Breast epithelium (tissue), 4 donors: ENCODE measurements at places on chromosomes 2 and 18. TPM values are rescaled to one million over a fixed set of nuclear protein-coding genes. Genes with fewer than 3 reads are reported as not detected.

- H3K4me1 ChIP-seq: peaks cover 4% of the 10 kb centered on the region
- no peak for DNase-seq
- H3K27ac ChIP-seq: peak overlapping the region; percentile 99
Measured at GRCh38 chr18:12376034-12376753, 833 bp downstream of the AFG3L2 start.

- H3K4me1 ChIP-seq: no peaks in the 10 kb centered on the region
- DNase-seq: no peak
- H3K36me3 ChIP-seq: no peaks in the 10 kb centered on the region
- no peak overlapping the region for H3K27ac ChIP-seq
- H3K27me3 ChIP-seq: no peaks in the 10 kb centered on the region
- no peak overlapping the region for H3K4me3 ChIP-seq
Measured at GRCh38 chr18:79251021-79251420, 144.7 kb upstream of the NFATC1 start.

GRCh38 chr2:119756837-119757236 is 2.9 kb upstream of the PTPN4 start:
- H3K4me1 ChIP-seq: no peaks in the 10 kb centered on the region
- no peaks in the 10 kb centered on the region for H3K27me3 ChIP-seq
- H3K36me3 ChIP-seq: no peaks in the 10 kb centered on the region
- no peak for DNase-seq

DNA sequence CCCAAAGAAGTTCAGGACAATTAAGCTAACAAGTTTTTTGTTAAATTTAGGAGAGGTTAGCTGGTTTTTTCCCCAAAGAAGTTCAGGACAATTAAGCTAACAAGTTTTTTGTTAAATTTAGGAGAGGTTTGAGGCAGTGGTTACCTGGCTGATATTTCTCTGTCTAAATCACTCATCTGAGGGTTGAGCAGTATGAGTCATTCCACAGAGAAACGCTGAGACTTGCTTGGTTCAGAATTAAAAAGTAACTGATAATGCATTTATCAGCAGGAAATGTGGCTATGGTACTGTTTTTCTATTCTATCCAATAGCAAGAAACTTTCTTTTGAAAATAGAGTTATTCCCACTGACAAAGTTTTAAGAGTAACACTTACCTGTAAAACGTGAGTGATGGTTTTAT is 22.8 kb upstream of the KIDINS220 start:
- H3K27ac ChIP-seq: no peak overlapping the region
- no peaks in the 10 kb centered on the region for H3K27me3 ChIP-seq
- DNase-seq: no peak
- no peaks in the 10 kb centered on the region for H3K36me3 ChIP-seq
- no peaks in the 10 kb centered on the region for H3K4me1 ChIP-seq

DNA sequence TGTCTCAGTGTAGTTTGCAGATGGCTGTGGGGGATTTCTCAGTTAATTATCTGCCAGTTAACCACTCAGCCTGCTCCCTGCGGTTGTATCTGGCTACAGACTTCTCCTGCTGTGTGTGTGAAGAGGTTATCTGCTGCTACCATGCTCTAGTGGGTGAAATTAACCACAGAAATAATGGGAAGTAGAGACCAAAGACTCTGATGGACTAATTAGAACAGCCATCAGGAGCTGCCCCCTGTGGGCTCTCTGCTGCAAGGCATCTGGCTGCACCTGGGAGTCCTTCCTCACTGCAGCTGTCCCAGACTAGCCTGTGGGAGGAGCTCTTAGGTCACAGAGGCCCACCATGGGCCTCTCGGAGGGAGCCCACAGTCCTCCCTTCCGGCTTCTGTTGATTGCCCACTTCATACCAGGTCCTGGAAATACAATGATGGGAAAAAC is 66.6 kb downstream of the CTIF start:
- H3K4me1 ChIP-seq: no peaks in the 10 kb centered on the region
- no peak for DNase-seq
- H3K27me3 ChIP-seq: no peaks in the 10 kb centered on the region
- H3K27ac ChIP-seq: no peak overlapping the region
- H3K4me3 ChIP-seq: no peak overlapping the region
- no peaks in the 10 kb centered on the region for H3K36me3 ChIP-seq

Gene AKAIN1
- not detected for total RNA-seq

- H3K36me3 ChIP-seq: no peaks in the 10 kb centered on the region
- no peak overlapping the region for H3K4me3 ChIP-seq
- H3K4me1 ChIP-seq: no peaks in the 10 kb centered on the region
- DNase-seq: no peak
Measured at GRCh38 chr2:33312355-33312754, 164.1 kb upstream of the RASGRP3 start.

DNA sequence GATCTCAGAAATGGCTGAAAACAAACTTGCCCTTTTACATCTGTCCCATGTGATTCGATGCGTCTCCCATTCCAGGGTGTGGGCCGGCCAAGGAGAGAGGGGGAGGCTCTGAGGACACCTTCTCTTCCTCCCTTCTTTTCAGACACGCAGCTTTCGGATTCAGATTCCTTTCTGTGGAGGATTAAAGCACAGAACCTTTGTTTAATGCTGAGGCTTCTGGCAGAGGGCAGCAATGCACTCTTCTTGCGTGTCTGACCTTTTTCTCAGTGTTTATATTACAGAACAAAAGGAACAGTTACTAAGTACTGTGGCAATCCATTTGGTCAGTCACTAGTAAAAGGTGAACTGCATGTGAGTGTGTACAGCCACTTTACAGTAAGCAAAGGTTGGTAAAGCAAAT is 268.9 kb upstream of the CCDC68 start:
- no peaks in the 10 kb centered on the region for H3K27me3 ChIP-seq
- H3K27ac ChIP-seq: peak overlapping the region; percentile 46
- H3K4me3 ChIP-seq: no peak overlapping the region
- no peaks in the 10 kb centered on the region for H3K36me3 ChIP-seq
- DNase-seq: no peak
- H3K4me1 ChIP-seq: no peaks in the 10 kb centered on the region

Gene LDAH
- 12.5 TPM for total RNA-seq
